ENCODE measurements at places on chromosomes 2 and 18. TPM values are rescaled to one million over a fixed set of nuclear protein-coding genes. Genes with fewer than 3 reads are reported as not detected.

Gene PJVK
- polyA plus RNA-seq, result 6.2 TPM

Gene AOX1
- polyA plus RNA-seq, result 43.7 TPM

Gene SCTR
- polyA plus RNA-seq, result 7.3 TPM

Gene HOXD11
- polyA plus RNA-seq, result 5.8 TPM

Gene NMUR1
- 1.3 TPM for polyA plus RNA-seq

Gene TSPYL6
- polyA plus RNA-seq, result not detected

All from kidney (tissue), 22 donors.